Spinal cord (tissue), 10 donors: ENCODE measurements at places on chromosomes 1 and 21.
A peak's percentile ranks its signal among the peaks of the same experiment; 100 is the strongest.

- H3K27me3 ChIP-seq = no peaks in the 10 kb centered on the region
- no peaks in the 10 kb centered on the region for H3K36me3 ChIP-seq
- no peak overlapping the region for H3K27ac ChIP-seq
- no peak overlapping the region for H3K4me3 ChIP-seq
- DNase-seq = peak; percentile 66
These were observed 80.5 kb downstream of the MIS18A start for GRCh38 chr21:32198384-32198783.

DNA sequence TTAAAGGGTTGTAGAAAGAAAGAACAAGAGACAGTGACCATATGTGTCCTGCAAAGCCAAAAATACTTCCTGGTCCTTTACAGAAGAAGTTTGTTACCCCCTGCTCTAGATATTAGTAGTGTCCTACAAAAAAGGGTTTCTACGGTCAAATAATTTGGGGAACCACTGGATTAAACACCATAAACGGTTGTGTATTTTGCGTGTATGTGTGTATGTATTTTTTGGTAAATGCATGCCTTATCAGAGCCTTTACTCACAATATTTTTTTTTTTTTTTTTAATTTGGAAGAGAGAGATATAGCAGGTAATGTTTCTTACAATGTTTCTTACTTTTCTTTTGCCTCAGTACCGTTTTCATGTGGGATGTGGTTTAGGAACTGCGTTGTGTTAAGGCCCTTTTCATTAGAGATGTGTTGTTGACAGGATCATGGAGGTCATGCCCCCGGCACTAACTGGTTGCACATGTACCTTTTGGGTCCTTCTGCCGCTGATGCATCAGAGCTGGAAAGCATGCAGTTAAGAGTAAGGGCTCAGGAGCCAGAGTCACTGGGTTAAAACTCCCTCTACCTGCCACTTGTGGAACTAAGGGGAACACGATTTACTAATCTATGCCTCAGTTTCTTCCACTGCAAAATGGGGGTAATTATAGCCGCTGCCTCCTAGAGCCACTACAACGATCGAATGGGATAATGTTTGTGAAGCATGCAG is 234.6 kb upstream of the KAZN start:
- H3K4me1 ChIP-seq = peaks cover 26% of the 10 kb centered on the region
- no peak overlapping the region for H3K4me3 ChIP-seq
- no peak for DNase-seq
- H3K27me3 ChIP-seq = no peaks in the 10 kb centered on the region

DNA sequence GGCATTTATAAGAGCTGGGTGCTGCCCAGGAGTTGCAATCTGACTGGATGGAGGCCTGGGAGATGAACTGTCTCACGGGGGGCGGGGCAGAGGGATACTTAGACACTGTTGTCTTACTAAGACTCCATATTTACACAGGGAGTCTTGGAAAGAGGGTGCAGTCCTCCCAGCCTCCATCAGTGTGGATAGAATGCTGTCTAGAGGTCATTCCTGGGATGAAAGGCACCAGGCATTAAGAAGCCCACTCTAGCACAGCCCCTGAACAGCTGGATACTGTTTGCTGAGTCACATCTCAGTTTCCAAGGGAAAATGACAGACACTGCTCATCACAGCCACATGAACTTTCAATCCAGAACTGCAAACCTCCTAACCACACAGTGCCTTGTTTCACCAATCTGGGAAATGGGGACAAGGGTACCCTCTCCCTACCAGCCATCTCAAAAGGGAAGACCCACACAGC is 43.3 kb downstream of the SSBP3 start:
- peaks cover 26% of the 10 kb centered on the region for H3K4me1 ChIP-seq
- no peaks in the 10 kb centered on the region for H3K36me3 ChIP-seq
- H3K27me3 ChIP-seq = no peaks in the 10 kb centered on the region

DNA sequence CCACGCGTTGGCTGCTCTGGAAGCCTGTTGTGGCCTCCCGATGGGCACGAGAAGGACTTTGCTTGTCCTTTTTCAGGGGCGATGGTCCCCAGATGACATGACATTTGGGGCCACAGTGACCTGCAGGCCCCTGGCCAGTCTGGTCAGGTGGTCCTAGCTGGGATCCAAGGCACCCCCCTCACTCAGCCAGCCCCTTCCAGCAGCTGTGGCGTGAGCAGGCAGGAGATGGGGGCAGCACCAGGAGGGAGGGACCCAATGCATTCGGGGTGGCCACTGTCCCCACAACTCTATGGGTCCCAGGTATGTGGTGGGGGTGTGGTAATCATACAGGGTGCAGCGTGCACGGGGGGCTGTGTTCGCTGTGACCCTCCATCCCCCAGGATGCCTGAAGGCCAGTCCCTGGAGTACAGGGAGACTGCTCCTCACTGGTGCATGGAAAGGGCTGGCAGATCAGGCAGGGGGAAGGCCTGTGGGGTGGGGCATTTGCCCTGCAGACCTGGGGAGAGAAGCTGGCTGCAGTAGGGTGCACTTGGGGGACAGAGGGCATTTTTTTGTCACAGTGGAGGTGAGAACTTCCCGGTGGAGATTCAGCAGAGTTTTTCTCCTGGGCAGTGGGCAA is 31.7 kb downstream of the WNT3A start:
- no peak overlapping the region for H3K4me3 ChIP-seq
- H3K27me3 ChIP-seq = peaks cover 22% of the 10 kb centered on the region
- H3K27ac ChIP-seq = no peak overlapping the region
- H3K4me1 ChIP-seq = peaks cover 13% of the 10 kb centered on the region
- no peaks in the 10 kb centered on the region for H3K36me3 ChIP-seq

GRCh38 chr1:87598429-87598828 is 269.7 kb downstream of the LMO4 start:
- no peak overlapping the region for H3K4me3 ChIP-seq
- H3K4me1 ChIP-seq = no peaks in the 10 kb centered on the region
- DNase-seq = no peak
- H3K27me3 ChIP-seq = no peaks in the 10 kb centered on the region
- no peak overlapping the region for H3K27ac ChIP-seq
